NCI-H187 (cell line): ENCODE measurements at places on chromosomes 4 and X.

- DNase-seq: no peak
Observed at GRCh38 chr4:7418131-7418943, 16.4 kb downstream of the PSAPL1 start.

DNA sequence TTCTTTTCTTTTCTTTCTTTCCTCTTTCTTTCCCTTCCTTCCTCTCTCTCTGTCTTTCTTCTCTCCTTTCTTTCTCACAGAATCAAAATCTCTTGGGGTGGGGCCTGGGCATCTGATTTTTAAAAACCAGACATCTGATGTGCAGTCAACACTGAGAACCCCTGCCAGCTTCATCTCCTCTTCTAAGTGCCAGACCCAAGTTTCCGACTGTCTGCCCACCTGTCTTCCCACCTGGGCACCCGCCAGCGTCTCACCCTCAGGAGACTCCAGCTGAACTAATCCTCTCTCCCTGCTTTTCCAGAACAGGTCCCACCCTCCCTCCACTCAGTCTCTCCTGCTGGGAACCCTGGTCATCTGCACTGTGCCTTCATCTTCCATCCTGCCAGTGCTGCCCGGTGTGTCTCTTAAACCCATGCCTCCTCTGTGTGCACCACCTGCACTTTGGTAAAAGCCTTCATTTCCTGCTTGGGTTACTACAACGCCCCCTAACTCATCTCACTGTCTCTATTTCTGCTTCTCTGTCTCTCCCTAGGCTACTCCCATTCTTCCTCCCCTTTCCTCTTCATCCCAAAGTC is 2.8 kb downstream of the SOD3 start:
- DNase-seq: no peak

DNA sequence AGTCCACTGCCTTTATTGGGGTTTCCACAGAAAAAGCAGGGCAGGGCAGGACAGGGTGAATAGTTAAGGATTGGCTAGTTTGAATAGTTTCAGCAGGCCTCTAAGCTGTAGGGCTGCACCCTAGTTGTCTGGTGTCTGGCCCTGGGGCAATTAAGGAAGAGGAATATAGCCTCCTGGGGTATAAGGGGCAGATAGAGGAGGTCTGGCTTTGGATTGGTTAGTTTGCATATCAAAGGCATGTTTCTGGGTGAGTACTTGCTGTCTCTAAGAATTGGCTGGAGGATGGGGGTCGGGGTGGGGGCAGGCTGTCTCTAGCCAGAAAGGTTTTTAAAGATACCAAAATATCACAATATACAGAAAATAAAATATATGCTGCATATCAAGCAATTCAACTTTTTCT is 100.4 kb downstream of the TMEM164 start:
- no peak for DNase-seq

GRCh38 chr4:76753814-76754213 is 144.1 kb downstream of the SOWAHB start:
- DNase-seq: no peak

- no peak for DNase-seq
Observed at GRCh38 chr4:118888666-118889311, at the start of gene SYNPO2. Gene SYNPO2 (plus strand): TSS chr4:118888854. CDS start chr4:118889037, 183 bp downstream.

DNA sequence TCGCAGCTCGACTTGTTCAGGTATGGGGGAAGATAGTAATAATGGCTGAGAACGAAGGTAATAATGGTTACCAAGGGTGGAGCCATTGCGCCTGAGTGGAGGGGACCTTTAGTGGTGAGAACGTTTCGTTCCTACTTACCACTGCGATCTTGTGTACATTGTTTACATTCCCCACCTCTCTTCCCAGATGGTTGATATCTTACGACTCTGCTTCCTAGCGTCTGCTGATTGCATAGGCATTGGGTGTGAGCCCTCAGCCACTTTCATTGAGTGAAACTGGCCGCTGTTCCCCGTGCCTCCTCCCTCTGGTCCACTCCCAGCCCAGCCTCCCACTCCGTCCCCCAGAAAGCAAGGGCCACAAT is 850 bp downstream of the IGBP1 start:
- peak; percentile 4 for DNase-seq

DNA sequence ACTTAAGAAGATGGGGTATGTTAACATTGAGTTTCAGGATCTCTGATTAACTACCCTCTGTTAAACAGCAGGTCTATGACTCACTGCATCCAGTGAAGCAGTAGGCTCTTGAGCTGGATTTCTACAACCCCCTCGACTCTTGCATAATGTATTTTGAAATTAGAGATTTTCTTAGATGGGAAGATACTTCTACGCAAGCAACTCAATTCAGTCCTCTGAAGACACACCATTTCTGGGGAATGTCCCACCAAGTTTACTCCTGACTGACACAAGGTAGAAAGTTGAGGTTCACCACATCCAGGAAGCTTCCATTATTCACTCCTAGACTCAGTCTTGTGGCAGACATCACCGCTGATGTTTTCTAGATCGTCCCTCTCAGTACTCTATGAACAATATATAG is 12.9 kb downstream of the PALLD start:
- no peak for DNase-seq

- no peak for DNase-seq
Observed at GRCh38 chr4:176036585-176037205, 28.9 kb upstream of the WDR17 start.

- DNase-seq: peak; percentile 16
Observed at GRCh38 chr4:76208005-76208765, 5.4 kb downstream of the SCARB2 start.

DNA sequence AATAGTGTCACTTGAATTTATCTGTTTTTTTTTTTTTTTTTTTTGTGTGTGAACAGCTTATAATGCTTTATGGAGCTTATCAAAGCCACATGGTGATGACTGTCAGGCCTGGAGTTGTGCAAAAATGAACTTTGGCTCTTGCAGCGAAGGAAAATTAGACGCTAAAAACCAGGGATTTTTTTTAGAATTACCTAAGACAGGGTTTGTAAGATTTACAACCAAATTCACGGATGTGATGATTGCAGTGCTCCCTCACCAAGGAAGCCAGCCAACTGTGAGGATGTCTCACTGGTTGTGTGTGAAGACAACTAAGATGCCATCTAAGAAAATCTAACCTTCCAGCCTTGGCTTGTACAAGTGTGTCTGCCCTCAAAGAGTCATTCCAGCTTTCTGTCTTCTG is 127.1 kb upstream of the SLC4A4 start:
- no peak for DNase-seq

DNA sequence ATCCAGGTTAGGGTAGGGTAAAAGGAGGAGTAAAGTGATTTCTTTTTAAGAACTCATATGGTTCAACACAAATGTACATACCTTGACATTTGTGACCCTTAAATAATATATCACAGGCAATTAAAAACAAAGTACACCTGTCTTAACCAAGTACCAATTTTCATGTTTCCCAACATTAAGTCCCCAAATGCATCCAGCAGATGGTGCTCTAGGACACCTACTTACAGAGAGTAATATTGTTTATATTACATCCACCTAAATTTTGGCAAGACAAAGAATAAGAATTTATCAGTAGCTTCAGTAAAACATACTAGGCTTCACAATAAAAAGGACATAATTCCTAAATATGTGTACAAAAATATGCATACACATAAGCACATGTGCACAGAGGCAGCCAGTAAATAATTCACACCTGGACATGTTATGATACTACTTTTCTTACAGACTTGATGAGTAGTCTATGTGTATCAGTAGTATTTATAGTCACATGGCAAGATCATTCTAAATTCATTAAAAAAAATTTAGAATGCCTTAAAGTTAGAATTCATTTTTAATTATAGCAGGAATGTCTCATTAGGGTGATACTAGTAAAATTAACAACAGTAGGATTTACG is 219.7 kb downstream of the DCLK2 start:
- no peak for DNase-seq

DNA sequence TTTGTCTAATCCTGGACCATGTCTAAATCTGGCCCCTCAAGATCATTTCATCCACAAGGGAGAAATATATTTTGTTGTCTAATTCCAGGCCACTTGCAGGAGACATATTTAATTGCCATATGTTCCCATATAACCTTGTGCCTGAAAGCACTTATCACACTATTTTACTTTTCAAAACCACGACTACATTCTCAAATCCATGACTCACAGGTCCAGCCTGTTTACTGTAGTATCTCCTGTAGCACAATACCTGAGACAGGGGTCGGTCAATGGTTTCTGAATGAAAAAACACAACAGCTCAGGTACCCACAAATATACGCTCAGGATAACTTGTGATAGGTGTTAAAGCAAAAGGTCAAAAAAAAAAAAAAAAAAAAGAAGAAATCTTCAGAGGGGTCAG is 60.9 kb downstream of the SEC24D start:
- no peak for DNase-seq

- DNase-seq: no peak
Observed at GRCh38 chr4:161762796-161763195, 401.0 kb downstream of the FSTL5 start.

- DNase-seq: peak; percentile 59
Observed at GRCh38 chr4:102825261-102826091, 1.9 kb downstream of the UBE2D3 start.

- DNase-seq: no peak
Observed at GRCh38 chr4:108738003-108738706, 24.7 kb downstream of the ETNPPL start.

DNA sequence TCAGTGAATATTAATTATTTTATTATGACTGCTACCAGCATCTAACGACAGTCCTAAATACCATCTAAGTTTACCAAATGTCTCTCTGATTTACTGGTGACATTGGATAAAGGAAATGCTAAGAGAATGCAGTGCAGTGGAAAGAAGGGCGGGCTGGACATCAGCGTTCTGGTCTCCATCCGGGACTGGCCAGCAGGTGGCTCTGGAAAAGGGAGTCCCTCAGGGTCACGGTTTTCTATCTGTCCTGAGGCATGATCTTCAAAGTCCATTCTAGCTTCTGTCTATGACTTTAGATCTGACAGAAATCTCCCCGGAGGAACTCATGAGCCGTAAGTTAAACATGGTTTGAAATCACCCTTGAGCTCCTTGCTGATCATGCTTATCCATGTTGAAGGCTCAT is 3.3 kb downstream of the TRIM2 start:
- DNase-seq: no peak

DNA sequence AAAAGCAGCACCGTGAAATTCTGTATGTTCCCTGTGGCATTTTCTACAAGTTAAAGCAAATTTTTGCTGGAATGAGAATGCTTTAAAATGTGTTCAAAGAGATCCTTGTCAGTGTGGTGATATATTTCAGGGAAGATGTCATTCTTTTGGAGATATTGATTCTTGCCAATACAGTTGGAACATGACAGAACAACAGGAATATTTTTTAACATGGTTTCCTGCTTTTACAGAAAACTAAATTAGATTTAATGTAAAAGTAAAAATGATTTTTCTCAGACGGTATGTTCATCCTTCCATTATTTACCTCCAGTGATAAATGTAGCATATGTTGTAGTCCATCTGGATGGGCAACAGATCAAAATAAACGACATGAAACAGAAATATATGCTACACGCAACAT is 474.8 kb downstream of the TMA16 start:
- no peak for DNase-seq

DNA sequence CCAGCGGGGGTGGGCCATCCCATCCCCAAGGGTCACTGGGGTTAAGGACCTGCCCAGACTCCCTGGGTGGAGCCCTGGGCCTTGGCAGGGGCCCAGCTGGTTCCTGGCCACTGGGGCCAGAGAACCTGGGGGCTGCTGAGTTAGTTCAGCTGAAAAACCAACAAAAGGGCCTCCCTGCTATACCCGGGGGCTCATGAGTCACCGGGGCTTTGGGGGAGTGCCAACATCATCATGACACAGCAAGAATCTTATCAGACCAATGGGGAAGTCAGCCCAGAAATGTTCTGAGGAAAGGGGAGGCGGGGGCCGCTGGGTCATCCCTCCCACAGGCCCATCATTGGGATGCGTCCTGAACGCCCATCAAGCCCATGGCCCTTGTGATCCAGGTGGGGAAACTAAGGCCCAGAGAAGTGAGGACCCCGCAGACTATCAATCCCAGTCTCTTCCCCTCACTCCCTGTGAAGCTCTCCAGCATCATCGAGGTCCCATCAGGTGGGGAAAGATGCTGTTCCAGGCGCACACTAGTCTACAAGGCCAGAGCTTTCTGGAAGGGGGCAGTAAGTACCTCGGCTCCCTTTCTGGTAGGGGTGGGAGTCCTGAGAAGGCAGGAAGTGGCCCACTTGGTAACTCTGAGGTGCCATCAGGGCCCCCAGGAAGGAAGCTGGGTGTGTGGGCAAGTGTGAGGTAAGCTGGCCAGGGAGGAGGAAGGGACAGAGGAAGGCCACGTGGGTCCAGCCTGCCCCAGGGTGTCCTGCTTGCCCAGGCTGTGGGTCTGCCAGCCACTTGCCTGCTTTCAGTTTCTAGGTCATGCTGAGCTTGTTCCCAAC is 4.5 kb downstream of the G6PD start:
- DNase-seq: no peak

- no peak for DNase-seq
Observed at GRCh38 chr4:83125738-83126141, 11.2 kb upstream of the PLAC8 start.

GRCh38 chrX:120335289-120335688 is 24.0 kb upstream of the TMEM255A start:
- DNase-seq: no peak

DNA sequence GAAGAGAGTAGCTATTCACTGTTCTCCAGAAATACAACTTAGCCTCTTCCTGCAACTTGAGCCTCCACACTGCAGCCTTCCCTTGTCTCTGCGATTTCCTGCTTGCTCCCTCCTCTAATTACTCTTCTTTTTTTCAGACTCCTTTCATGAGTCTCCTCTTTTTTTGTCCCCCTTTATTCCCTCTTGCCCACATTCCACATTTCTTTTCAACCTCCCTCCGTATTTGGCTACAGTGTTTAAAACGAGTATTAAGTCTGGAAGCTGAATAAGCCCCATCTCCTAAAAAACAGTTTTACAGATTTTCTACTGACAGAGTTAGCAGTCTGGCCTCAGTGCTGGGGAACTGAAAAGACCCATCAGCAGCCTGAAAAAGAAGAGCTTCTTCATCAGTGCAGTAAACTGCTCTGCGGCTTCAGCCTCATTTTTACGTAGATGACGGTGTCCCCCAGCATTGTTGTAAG is 141.5 kb downstream of the TENM3 start:
- DNase-seq: no peak

DNA sequence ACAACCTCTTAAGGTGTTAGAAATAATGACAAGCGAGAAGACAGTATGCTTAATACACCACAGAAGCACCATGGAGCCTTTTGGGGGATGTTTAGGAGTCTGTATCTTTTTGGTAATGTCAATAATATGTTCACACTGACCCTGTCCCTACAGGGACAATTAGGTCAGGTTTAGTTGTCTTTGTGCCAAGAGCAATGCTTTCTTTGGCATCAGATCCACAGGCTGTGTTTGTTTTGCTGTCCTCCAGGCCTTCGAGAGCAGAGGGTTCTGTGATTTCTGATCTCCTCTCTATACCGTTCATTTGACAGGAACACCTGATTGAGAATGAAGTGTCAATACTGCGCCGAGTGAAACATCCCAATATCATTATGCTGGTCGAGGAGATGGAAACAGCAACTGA is 153.8 kb downstream of the DCLK2 start:
- DNase-seq: no peak

GRCh38 chr4:102299354-102300107 is 45.8 kb downstream of the SLC39A8 start:
- DNase-seq: no peak

GRCh38 chrX:30637874-30638815 is 15.1 kb upstream of the GK start:
- DNase-seq: no peak

- no peak for DNase-seq
Observed at GRCh38 chr4:141643557-141643956, 7.2 kb downstream of the IL15 start.

- DNase-seq: no peak
Observed at GRCh38 chr4:140353786-140354185, 19.7 kb upstream of the SCOC start.

- no peak for DNase-seq
Observed at GRCh38 chrX:13474164-13474516, 95.3 kb upstream of the EGFL6 start.

GRCh38 chr4:2832309-2832980 is 11.2 kb upstream of the ADD1 start:
- no peak for DNase-seq
